Lung microvascular endothelial cell (primary cell): ENCODE measurements at places on chromosomes 11 and 22. TPM values are rescaled to one million over a fixed set of nuclear protein-coding genes. Genes with fewer than 3 reads are reported as not detected.

- DNase-seq: no peak
These were observed 14.3 kb upstream of the LINC01488 start for GRCh38 chr11:69467196-69467595.

- DNase-seq: no peak
These were observed 277.0 kb downstream of the SBF2 start for GRCh38 chr11:10017050-10017449.

DNA sequence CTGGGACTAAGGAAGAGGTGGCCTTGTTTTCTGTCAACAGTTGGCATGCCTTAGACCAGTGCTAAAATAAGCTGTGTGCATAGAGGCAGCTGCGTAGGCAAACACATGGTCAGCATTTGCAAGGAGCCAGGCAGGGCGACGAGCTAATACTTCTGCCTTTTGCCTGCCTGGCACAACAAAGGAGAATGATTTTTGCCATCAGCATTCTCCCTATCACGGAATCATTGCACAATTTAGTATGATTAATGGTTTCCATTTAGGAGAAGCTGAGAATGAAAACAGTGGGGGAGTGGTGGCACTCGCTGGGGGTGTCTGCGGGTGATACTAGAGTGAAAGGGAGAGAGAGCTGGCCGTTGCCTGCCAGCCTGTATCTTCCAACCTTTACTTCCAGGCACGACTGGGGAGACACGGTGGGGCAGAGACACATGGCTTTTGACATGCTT lies 336.0 kb downstream of the CADM1 start:
- DNase-seq: no peak

The BRD1 gene
- total RNA-seq: 15.3 and 23.6 TPM in 2 replicates

The TMPRSS6 gene
- not detected in 2 replicates for total RNA-seq

The ELMOD1 gene
- 0.20 and 0.65 TPM in 2 replicates for total RNA-seq
